ENCODE measurements at places on chromosomes 3 and 15.

GRCh38 chr15:90677807-90678790, 39.0 kb upstream of the BLM start:
- no peak for DNase-seq

DNA sequence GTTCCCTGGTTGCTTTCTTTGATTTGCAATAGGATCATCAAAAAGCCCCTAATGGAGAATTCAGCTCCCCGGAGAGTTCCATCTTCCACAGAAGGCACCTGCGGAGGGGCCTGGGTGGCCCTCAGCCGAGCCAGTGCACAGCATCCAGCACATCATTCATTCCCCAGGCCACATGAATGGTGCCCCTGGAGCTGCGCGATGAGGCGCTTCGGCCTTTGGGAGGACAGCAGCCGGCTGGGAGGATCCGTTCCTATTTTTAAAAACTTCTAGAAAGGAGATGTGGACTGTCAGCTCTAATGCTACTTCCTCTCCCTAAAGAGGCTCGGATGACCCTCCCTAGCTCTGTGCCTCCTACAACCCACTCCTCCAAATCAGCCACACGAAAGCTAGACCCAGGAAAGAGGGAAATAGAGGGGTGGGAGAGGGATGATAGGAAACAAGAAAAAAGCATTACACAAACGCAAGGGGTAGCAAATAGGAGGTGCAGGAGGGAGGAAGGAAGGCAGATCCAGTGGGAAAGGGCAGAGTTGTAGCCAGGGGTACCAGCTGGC, 20.3 kb downstream of the EHD4 start:
- DNase-seq, result no peak

GRCh38 chr3:108381529-108382140, 85.3 kb downstream of the HHLA2 start:
- DNase-seq, result no peak

GRCh38 chr15:34311563-34311962, 26.0 kb downstream of the SLC12A6 start:
- DNase-seq, result no peak

GRCh38 chr15:46091860-46092450, 457.1 kb downstream of the SQOR start:
- DNase-seq, result no peak

GRCh38 chr3:149401926-149402310, 24.5 kb upstream of the TM4SF1 start:
- no peak for DNase-seq

DNA sequence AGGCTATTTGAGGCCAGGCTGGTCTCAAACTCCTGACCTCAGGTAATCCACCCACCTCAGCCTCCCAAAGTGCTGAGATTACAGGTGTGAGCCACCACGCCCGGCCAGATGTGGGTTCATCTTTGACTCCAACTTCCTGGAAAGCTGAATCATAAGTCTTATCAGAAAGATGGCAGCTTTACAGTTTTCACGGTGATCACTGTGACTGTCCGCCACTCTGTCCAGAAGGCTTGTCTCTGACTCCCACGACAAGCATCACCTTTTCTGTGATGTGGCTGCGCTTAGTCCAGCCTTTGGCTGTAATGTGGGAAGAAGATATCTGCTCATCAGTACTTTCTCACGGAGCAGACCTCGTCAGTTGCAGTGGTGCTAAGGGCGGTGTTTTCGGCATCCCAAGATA, 527.7 kb downstream of the GABRG3 start:
- DNase-seq, result no peak

GRCh38 chr3:194267744-194268653, 83.1 kb downstream of the CPN2 start:
- DNase-seq, result no peak
